ENCODE measurements at places on chromosomes 7 and 10. TPM values are rescaled to one million over a fixed set of nuclear protein-coding genes. Genes with fewer than 3 reads are reported as not detected.

Gene ABCA13
- total RNA-seq, result 0.34 TPM

DNA sequence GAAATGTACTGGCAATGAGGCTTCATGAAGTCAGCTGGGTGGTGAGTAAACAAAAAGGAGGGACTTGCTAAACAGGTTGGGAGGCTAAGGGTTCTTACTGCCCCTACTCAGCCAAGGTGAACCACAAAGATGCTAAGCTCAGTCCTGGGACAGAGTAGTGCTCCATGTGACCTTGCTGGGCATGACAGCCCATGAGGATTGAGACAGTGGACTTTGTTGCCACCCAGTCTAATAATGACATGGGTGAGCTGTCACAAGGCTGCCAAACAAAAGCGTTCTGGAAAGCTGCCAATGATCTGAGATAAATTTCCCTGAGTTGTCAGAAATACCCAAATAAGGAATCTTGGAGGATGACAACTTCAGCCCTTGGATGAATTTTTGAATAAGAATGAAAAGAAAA lies 75.2 kb downstream of the CLEC2L start:
- H3K4me1 ChIP-seq, result no peaks in the 10 kb centered on the region
- no peak overlapping the region for H3K27ac ChIP-seq
- H3K27me3 ChIP-seq, result no peaks in the 10 kb centered on the region

GRCh38 chr7:101990811-101991418 lies 173.5 kb downstream of the CUX1 start:
- no peak overlapping the region for H3K4me3 ChIP-seq
- H3K27ac ChIP-seq, result no peak overlapping the region
- peaks cover 2% of the 10 kb centered on the region for H3K36me3 ChIP-seq
- H3K27me3 ChIP-seq, result no peaks in the 10 kb centered on the region
- no peak for DNase-seq
- H3K4me1 ChIP-seq, result peaks cover 2% of the 10 kb centered on the region

GRCh38 chr10:127522298-127522697 lies 26.8 kb upstream of the NPS start:
- H3K36me3 ChIP-seq, result no peaks in the 10 kb centered on the region
- no peak overlapping the region for H3K4me3 ChIP-seq
- no peak for DNase-seq
- no peak overlapping the region for H3K27ac ChIP-seq
- H3K4me1 ChIP-seq, result no peaks in the 10 kb centered on the region

- H3K27ac ChIP-seq, result no peak overlapping the region
- H3K36me3 ChIP-seq, result no peaks in the 10 kb centered on the region
- H3K4me1 ChIP-seq, result peaks cover 10% of the 10 kb centered on the region
These were observed 89.3 kb downstream of the NPSR1 start for GRCh38 chr7:34747176-34747781.

- H3K27me3 ChIP-seq, result no peaks in the 10 kb centered on the region
- peak overlapping the region; percentile 83 for H3K27ac ChIP-seq
- peaks cover 31% of the 10 kb centered on the region for H3K4me1 ChIP-seq
- no peaks in the 10 kb centered on the region for H3K36me3 ChIP-seq
- peak overlapping the region; percentile 68 for H3K4me3 ChIP-seq
These were observed 718 bp upstream of the CTBP2 start for GRCh38 chr10:125160856-125161706.

DNA sequence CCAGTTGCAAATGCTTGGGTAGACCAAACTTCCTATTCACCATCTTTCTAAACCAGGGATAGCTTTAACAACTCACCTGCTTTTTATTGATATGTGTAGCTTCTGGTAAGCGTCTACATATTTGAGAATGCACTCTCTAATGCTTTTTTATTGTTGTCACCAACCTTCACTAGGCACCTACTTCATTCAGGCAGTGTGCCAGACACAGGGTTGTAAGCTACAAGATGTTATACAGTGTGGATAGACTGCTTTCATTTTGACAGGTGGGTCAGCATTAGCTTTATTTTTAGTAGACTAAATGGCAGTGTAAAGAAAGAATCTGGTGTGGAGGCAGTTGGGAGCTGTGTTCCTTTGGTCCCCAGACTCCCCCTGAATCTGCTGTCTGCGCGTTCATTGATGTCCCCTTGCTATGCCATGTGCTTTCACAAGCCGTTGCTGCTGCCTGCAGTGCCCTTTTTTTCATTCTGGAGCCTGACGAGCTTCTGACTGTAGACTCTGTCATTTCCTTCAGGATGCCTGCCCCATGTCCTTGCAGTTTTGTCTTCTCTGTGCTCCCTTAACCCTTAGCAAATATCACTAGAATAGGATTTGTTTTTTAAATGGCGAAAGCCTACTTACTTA lies 32.1 kb downstream of the NRF1 start:
- peak overlapping the region; percentile 20 for H3K4me3 ChIP-seq
- H3K36me3 ChIP-seq, result no peaks in the 10 kb centered on the region
- no peak for DNase-seq
- no peaks in the 10 kb centered on the region for H3K27me3 ChIP-seq
- H3K27ac ChIP-seq, result no peak overlapping the region

All from astrocyte (in vitro differentiated cells and primary cell).